Head of caudate nucleus (tissue), 42 donors: ENCODE measurements at places on chromosomes 12 and 14.
A peak's percentile ranks its signal among the peaks of the same experiment; 100 is the strongest.

- peak; percentile 76 for DNase-seq
These were observed at the start of gene FGD4 for GRCh38 chr12:32399370-32400113. Gene FGD4 (plus strand): TSS chr12:32399558.

DNA sequence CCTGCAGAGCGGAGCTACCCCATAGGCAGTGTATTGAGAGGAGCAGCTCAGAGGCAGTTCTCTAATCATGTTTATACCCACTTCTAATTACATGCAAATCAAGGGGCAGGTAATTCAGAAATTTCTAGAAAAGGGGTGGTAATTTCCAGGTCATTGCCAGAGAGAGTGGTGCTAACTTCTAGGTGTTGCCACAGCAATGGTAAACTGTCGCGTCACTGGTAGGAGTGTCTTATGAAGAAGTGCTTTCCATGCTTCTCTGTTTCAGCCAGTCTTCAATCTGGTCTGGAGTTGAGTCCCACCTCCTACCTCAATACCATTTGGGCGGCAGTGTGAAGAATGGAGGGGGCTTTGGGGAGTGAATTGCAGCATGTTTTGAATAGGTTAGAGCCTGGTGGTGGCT, 8.5 kb upstream of the AMN1 start:
- no peak for DNase-seq

DNA sequence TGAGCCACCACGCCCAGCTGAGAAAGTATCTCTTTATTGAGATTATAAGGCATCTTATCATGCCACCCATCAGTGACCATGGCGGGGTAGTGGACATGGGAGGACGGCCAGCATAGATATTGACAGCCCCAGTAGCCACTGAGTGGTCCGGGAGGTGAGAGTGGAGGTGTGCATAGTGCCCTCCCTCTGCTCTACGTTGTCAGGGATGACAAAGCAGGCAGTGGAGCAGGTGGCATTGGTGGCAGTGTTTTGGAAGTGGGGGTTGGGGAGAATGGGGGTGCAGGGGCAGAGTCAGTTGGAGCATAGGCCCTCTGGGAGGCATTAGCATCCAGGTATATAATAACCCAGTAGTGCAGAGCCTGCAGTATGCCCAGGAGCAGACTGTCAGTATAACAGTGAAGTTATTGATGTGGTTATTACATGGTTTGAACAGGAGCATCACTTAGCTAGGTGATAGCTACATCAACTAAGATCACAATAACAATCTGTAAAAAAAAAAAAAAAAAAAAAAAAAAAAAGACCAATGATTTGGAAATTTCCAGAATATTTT, 41.1 kb downstream of the GNG2 start:
- no peak for DNase-seq

- no peak for DNase-seq
These were observed 19.0 kb downstream of the OTUB2 start for GRCh38 chr14:94045101-94045500.

GRCh38 chr14:100879782-100880181, 23.7 kb downstream of the RTL1 start:
- DNase-seq = no peak

GRCh38 chr12:66900616-66901015, 221.7 kb upstream of the GRIP1 start:
- DNase-seq = no peak

GRCh38 chr12:108782971-108783370, 51.7 kb upstream of the CORO1C start:
- DNase-seq = no peak

DNA sequence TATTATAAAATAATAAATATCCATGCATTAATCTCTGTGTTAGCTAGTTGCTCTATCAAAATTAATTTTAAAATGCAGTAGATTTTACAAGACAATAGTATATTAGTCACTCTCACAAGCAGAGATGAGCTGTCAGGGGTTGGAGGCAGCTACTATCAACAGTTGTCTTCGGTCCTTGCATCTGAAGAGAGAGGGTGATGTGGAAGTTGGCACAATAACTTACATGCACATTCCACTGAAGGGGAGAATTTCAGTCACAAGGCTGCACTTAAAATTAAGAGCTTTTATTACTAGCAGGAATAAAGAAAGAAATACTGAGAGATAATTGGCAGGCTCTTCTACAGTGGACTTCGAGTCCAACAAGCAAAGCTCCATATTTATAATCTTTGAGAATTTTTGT, 166.9 kb upstream of the DCN start:
- DNase-seq = no peak

GRCh38 chr12:81078469-81079196, 754 bp downstream of the ACSS3 start:
- no peak for DNase-seq
